ENCODE measurements at places on chromosomes 6 and 20. TPM values are rescaled to one million over a fixed set of nuclear protein-coding genes. Genes with fewer than 3 reads are reported as not detected.

Gene CHMP4B
- total RNA-seq: 101 TPM

Gene AGPAT4
- 1.6 TPM for total RNA-seq

Gene ZSCAN9
- 8.4 TPM for total RNA-seq

Gene UCKL1
- total RNA-seq: 43.2 TPM

Gene CST2
- total RNA-seq: not detected

Gene FRK
- total RNA-seq: 2.6 TPM

Gene RSPO3
- 1.8 TPM for total RNA-seq

Gene CCM2L
- total RNA-seq: 7.0 TPM

Gene LAMA5
- total RNA-seq: 101 TPM

Gene THBS2
- total RNA-seq: 28.8 TPM

Gene SYNGAP1
- 9.0 TPM for total RNA-seq

Gene SPEF1
- not detected for total RNA-seq

Gene VSTM2L
- 11.1 TPM for total RNA-seq

Gene XPO5
- 20.3 TPM for total RNA-seq

Gene XKR7
- not detected for total RNA-seq

Gene HLA-DRB5
- total RNA-seq: 14.0 TPM

Gene E2F1
- total RNA-seq: 2.3 TPM

Gene TTBK1
- 0.35 TPM for total RNA-seq

Gene FUT9
- total RNA-seq: 0.03 TPM

Gene ACTR5
- total RNA-seq: 3.0 TPM

Gene PPP1R14C
- 91.5 TPM for total RNA-seq

Gene BAG2
- 16.9 TPM for total RNA-seq

Gene RNF182
- total RNA-seq: 0.19 TPM

Gene KIF25
- total RNA-seq: 0.24 TPM

Data from cardiac septum (tissue), 1 donor.